ENCODE measurements at places on chromosomes 7 and 10. TPM values are rescaled to one million over a fixed set of nuclear protein-coding genes. Genes with fewer than 3 reads are reported as not detected.
A peak's percentile ranks its signal among the peaks of the same experiment; 100 is the strongest.

DNA sequence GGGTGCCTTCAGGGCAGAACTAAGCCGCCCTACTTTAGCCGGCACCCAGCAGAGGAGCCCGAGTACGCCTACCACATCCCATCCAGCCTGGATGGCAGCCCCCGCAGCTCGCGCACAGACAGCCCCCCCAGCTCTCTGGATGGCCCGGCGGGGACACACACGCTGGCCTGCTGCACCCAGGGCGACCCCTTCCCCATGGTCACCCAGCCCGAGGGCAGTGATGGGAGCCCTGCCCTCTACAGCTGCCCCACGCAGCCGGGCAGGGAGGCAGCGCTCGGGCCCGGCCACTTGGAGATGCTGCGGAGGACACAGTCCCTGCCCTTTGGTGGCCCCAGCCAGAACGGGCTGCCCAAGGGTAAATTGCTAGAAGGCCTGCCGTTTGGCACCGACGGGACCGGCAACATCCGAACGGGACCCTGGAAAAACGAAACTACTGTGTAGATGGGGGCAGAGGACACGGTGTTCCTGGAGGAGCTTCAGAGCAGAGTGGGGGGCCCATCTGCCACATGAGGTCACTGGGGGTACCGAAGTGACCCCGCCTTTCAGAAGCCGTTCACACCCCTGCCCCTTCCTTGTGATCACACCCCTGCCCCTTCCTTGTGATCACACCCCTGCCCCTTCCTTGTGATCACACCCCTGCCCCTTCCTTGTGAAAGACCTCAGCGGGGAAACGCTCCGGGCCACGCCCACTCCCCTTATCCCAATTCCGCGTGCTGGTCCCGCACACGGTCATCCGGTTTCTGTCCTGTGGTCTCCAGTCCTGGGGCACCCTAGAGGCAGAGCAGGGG lies 30.8 kb upstream of the KNDC1 start:
- DNase-seq: no peak

GRCh38 chr7:38211940-38212339 lies 33.9 kb downstream of the STARD3NL start:
- no peak for DNase-seq

DNA sequence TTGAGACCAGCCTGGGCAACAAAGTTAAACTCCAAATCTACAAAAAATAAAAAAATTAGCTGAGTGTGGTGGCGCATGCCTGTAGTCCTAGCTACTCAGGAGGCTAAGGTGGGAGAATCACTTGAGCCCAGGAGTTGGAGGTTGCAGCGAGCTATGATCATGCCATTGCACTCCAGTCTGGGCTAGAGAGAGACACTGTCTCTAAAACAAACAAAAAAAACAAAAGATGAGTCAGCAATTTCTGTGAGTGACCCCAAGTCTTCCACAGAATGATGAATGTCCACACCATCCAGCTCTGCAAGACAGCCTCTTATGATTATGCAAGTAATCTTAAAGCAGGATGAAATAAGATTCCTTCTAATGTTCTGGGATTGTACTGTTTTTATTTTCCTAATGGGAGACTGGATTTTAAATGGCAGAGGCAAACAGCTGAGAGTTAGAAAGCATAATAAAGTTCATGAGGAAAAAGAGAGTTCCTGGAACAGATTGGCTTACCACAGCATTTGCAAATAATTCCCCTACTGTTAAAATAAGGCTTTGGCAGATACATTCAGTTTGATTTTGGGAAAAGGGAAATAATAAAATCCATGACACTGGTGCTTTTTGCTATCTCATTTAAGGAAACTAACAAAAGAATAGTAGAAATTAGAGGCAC lies 18.9 kb upstream of the PRKAR2B start:
- no peak for DNase-seq

GRCh38 chr7:45415265-45415664 lies 158.9 kb upstream of the ADCY1 start:
- no peak for DNase-seq

DNA sequence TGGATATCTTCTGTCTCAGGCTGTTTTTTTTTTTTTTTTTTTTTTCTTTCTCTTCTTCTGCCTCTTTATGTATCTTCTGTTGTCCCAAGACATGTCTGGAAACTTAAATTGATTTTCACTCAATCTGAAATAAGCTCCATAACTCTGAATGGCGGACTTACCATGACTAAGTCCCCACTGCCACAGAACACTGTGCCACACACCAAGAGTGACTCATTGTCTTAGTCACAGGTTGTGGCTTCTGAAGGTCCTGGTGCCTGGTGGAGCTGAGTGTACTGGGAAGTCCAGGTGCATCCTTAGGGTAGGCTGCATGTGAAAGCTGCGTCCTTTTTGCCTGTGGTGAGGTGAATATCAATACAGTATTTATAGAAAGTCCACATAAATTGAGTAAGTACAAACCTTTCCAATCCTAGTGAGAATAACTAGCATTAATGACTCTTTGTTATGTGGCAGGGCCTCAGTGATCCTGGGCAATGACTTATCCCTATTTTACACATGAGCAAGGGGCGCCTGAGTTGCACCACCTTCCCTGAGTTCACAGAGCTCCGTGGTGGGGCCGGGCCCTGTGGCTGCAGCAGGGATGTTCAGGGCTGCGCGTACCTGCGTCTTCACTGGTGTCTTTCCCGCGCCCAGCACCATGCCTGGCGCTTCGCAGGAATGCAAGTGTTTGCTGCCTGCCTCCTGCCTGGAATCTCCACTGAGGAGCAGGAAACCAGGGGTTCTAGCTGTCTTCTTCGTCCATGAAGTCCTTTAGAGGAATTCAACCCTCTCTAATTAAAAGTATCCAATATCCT lies 4.3 kb downstream of the PFKP start:
- DNase-seq: no peak

GRCh38 chr10:62655337-62655994 lies 149.1 kb upstream of the ADO start:
- DNase-seq: no peak

GRCh38 chr10:89476150-89476549 lies 59.2 kb downstream of the SLC16A12 start:
- no peak for DNase-seq

- no peak for DNase-seq
Observed at GRCh38 chr10:95254629-95255028, 36.2 kb downstream of the PDLIM1 start.

DNA sequence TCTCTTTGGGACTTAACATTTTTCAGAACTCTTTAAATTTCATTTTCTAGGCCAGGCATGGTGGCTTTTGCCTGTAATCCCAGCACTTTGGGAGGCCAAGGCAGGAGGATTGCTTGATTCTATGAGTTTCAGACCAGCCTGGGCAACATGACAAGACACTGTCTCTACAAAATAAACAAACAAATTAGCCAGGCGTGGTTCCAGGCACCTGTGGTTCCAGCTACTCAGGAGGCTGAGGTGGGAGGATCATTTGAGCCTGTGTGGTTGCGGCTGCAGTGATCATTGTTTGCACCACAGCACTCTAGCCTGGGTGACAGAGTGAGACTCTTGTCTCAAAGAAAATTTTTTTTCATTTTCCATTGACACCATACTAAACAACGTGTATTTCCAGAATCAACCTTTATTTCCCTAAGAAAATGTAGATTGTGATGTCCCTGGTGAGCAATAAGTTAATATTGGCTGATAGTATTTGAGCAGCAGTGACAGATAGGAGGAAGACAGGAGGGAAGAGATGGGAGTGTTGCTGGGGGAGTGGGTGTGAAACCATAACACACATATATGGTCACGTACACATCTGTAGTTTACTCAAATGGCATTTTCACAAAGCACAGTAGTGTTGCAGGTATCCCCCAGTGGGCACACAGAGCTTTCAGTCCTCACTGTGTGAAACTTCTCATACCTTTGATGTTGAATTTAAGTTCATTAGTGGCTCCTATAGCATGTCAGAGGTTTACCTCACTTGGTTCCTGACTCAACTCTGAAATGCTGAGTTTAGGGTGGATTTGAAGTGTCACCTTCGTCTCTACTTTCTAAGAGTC lies 205.6 kb downstream of the AUTS2 start:
- no peak for DNase-seq

DNA sequence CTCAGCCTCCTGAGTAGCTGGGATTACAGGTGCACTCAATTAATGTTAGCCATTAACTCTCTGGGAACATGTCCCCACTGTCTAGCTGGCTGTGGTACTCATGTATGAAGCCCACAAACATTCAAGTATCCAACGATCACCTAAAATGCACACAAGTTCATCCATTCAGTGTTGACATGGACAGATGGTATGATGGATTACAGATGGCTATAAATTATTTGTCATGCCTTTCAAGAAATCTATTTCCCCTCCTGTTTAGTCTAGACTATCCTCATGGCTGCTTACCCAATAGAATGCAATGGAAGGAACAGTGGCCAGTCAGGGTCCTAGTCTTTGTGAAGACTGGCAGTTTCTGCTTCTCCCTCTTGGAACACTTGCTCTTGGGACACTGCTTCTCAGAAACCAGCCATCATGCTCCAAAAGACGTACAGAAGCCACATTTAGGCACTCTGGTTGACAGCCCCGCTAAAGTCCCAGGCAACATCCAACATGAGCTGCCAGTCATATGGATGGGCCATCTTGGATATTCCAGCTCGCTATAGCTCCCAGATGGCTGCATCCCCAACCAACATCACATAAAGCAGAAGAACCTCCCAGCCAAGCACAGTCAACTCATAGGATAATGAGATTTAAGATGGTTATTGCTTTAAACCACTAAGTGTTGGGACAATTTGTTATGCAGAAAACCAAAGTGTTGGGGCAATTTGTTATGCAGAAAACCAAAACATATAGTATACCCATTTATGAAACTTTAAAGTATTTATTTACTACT lies 33.1 kb downstream of the MYL10 start:
- DNase-seq: no peak

- no peak for DNase-seq
Observed at GRCh38 chr10:116566932-116567331, 21.2 kb downstream of the PNLIP start.

DNA sequence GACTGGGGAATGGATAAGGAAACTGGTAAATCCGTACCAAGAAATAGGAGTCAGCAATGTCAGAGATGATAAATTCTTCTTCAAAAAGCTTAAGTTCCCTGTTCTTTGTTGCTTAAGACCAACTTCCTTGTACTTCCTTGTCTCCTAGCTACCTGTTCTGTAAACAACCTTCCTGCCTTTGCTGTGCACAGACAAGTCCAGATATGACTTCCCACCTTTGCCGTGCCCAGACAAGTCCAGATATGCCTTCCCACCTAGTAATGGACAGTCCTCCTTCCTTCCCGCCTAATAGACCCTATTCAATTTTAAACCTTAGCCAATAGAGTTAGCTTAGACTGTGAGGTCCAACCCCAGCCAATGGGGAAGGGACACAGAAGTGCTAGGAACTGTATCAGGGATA lies 2.5 kb upstream of the ZNF33A start:
- no peak for DNase-seq

GRCh38 chr7:47944536-47945260 lies 3.6 kb downstream of the PKD1L1 start:
- DNase-seq: no peak

GRCh38 chr7:24199978-24200377 lies 84.0 kb upstream of the NPY start:
- no peak for DNase-seq

- no peak for DNase-seq
Observed at GRCh38 chr10:128137877-128138276, 11.7 kb upstream of the MKI67 start.

DNA sequence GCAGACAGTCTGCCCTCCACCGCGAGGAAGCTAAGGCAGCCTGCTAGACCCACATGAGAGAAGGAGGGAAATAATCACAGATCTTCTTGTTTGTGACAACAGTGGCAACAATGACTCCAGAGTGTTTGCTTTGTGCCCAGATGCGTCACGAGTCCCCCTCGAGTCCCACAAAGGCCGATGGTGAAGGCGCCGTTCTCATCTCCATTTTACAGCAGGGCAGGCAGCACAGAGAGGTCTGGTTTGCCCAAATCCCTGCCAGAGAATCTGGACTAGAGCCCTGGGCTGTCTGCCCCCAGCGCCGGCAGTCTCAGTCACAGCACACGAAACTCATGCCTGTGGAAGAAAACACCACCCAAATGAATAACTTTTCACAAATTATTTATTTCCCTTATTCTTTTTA lies 38.1 kb downstream of the KIAA1549 start:
- no peak for DNase-seq

DNA sequence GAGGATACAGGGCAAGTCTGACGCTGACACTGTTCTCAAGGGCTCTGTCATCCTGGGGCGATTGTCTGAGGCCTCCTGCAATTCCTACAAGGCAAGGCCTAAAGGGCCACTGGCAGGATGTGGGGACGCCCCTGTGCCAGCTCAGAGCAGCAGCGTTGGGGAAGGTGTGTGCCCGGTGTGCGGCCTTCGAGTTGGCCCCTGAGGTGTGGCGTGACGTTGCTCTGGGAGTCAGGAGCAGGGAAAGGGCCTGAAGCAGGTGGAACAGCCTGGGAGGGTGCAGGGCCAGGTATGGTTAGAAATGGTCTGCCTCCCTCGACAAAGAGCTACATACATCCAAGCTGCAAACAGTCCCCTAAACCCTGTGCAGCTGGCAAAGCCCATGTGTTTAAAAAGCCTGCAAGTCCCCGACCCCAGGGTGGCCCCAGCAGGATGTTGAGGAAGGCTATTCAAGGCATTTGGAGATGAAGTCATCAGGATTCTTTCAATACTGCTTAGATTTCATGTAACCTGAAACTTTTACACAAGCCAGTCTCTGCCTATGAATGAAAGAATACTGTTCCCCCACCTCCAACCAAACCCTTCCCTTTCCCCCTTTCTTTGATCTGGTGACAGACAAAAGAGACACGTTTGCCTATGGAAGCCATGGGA lies 142.5 kb upstream of the TNS3 start:
- no peak for DNase-seq

GRCh38 chr10:24958091-24958720 lies 5.8 kb upstream of the PRTFDC1 start:
- no peak for DNase-seq

GRCh38 chr7:75640201-75640600 lies 98.5 kb downstream of the HIP1 start:
- DNase-seq: no peak

DNA sequence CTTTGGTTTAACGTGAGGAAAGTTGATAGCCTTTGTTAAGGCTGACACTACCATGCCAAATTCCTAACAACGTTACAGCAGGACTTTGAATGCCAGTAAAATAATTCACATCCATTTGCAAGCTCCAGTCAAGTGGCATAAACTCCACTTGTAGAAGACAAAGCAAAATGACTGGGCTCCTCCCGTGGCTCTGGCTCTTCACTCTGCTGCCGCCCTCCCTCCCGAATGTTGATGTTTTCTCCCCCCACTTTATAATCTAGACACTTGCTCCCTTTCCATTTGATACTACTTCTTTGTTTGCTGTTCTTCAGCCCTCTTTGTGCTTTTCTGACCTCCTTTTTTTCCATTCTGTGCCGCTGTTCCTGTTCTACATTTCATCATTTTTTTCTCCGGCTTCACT lies 22.8 kb upstream of the ITGB8 start:
- no peak for DNase-seq

- peak; percentile 51 for DNase-seq
Observed at GRCh38 chr7:38318803-38319416, 45.5 kb upstream of the TARP start.

GRCh38 chr7:51246258-51247245 lies 70.1 kb downstream of the COBL start:
- DNase-seq: no peak

- no peak for DNase-seq
Observed at GRCh38 chr7:150365673-150366398, 2.8 kb upstream of the REPIN1 start.

- no peak for DNase-seq
Observed at GRCh38 chr10:2488446-2489005, 578.8 kb upstream of the PFKP start.

Gene AEBP1
- 79.6 TPM for polyA plus RNA-seq

Gene C10orf53
- not detected for polyA plus RNA-seq

Gene NUTM2B
- polyA plus RNA-seq: 1.9 TPM

Gene ARHGAP12
- polyA plus RNA-seq: 30.0 TPM

Gene RHOBTB1
- 97.7 TPM for polyA plus RNA-seq

Gene PTCD1
- polyA plus RNA-seq: 5.6 TPM

Gene TCAF2
- polyA plus RNA-seq: 3.8 TPM
